Activated gamma-delta T cell treated with Interleukin-2 at 50 U/mL for 16 hours (primary cell): ENCODE measurements at places on chromosomes 6 and 20.

GRCh38 chr20:22904386-22904785, 130.7 kb upstream of the SSTR4 start:
- DNase-seq = no peak

DNA sequence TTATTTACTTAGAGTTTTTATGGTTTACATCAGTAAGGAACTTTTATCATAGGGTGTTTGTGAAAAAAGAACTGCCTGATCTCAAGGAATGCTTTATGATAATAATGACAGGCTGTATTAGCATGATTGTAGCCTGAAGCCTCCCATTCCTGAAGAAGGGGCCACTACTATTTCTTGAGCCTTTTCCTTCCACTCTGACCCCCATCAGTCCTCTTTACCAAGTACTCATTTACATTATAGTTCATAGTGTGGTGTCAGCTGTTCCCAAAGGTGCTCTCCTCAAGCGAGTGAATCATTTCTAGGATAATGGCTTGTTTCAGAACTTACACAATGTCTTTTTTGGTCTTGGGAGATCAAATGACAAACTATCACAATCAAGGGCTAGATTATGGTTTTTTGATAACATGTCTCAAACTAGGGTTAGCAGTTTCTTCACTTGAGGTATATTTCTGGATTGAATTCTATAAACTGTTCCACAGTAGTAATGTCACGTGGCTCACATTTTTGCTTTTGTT, 283.6 kb downstream of the CDKAL1 start:
- no peak for DNase-seq

DNA sequence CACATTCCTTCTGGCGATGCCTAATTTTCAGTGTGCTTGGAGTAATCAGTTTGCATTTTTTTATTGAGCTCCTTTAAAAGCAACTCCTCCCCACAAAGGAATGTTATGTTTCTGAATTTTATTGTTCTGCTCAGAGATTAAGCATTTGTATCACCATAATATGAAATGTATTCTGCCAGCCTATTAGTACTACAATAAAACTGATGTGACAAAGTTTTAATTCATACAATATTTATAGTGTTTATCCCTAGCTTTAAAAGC, 236.9 kb upstream of the ASCC3 start:
- DNase-seq = no peak

- no peak for DNase-seq
Observed at GRCh38 chr20:3900187-3900604, 11.0 kb downstream of the PANK2 start.

GRCh38 chr6:5486214-5486613, 224.9 kb downstream of the FARS2 start:
- no peak for DNase-seq

GRCh38 chr6:108733706-108734265, 114.4 kb upstream of the ARMC2 start:
- no peak for DNase-seq

DNA sequence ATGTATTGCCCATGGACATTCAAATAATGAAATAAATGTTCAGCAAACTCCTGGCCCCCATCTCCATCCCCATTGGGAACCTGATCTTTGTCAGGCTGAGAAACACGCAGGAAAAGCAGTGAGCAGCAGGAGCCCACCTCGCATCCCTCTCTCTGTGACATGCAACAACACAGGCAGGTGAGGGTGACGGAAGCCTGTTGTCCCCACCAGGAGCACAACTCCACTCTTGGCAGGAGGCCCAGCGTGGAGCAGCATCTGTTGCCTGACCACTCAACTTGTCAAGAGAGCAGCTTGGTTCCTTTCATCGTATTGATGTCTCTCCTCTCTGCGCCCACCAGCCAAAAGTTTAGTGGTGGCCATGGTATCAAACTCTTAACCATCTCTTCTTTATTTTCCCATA, 586.9 kb upstream of the ARID1B start:
- no peak for DNase-seq

- no peak for DNase-seq
Observed at GRCh38 chr20:52179331-52180179, 12.0 kb downstream of the ZFP64 start.

GRCh38 chr20:51442602-51443001, 99.9 kb downstream of the NFATC2 start:
- no peak for DNase-seq

DNA sequence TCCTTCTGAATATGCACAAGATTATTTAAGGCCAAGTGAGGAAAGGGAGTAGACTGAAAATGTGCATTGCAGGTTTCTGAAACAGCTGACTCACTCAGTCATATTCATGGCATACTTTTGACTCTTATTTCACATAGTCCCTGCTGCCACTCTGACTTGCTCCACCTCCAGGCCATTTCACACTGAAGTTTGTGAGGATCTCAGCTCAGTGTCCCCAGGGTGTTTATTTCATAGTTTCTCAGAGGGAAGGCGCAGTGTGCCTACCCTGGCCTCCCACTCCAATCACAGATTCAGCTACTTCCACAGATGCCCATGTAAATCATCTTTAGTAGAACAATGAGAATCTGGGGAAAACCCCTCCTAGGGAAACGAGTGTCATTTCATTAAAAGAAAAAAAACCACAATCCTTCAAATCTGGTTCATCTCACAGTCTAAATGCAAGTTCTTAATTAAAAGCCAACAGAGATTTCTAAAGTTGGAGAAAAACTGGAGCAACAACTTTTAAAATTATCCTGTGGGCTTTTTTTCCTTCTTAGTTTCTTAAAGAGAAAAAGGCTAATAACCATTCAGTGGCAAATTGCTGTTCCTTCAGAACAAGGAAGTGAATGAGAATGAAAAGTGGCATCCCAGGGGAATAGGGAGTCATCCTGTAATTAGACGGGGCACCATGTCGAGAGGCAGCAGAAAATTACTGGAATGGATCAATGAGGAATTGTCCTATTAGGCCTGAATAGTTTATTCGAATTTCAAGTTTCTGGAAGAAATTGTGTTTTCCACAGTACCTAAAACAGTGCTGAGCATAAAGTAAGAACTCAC, 133.6 kb downstream of the TFAP2B start:
- DNase-seq = no peak

GRCh38 chr20:13423472-13424173, 202.5 kb downstream of the ISM1 start:
- no peak for DNase-seq

DNA sequence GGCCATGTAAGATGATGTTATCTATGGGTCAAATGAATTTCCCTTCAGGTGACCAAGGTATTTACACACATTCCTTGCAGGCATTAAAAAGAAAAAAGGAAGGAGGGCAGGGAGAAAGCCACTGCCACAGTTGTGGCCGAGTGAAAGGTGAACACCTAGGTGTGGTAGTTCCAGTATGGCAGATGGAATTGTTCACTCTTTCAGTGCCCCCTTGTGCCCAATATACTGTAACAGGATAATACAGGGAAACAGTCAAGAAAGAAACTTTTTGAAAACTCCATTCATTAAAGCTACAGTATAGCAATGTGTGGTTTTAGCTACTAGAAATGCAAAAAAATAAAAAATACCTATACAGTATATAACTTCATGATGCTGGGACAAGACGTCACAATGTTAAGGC, 52.1 kb downstream of the BMP2 start:
- no peak for DNase-seq

GRCh38 chr20:3423126-3423525, 15.7 kb upstream of the DNAAF9 start:
- no peak for DNase-seq

DNA sequence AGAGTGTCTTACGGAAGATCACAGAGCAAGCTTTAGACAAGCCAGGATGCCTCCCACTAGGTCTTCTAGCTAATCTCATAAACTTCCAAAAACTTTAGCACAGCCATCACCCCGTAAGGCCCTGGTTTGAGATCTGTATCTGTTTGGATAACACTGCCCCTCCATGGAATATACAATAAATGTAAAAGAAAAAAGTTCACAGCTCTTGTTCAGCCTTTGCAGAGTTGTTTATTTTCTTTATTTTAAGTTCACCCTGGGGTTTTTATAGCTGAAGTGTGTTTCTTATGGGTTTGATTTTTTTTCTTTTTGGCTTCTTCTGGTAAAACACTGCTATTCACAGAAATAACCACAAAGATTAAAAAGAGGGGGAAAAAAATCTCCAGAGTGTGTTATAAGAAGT, 125.6 kb downstream of the EYA2 start:
- no peak for DNase-seq

DNA sequence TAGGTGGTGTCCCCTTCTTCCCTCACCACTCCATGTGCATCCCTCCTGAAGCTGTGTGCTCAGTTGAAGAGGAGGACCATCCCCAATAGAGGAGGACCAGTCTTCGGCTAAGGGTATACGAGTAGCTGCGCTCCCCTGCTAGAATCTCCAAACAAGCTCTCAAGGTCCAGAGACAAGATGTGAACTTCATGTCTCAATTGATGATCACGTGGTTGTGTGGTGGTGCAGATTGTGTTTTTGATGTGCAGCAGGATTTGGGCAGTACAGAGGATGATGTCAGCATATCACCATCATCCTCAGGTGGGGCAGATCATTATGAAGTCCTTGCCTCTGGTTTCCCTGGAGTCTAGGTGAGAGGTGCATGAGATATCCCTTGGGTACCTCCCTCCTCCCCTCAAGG, 20.0 kb upstream of the DDR1 start:
- no peak for DNase-seq

- DNase-seq = no peak
Observed at GRCh38 chr20:48282591-48283228, 497.4 kb upstream of the SULF2 start.

GRCh38 chr6:85368631-85369030, 81.3 kb upstream of the NT5E start:
- DNase-seq = no peak

DNA sequence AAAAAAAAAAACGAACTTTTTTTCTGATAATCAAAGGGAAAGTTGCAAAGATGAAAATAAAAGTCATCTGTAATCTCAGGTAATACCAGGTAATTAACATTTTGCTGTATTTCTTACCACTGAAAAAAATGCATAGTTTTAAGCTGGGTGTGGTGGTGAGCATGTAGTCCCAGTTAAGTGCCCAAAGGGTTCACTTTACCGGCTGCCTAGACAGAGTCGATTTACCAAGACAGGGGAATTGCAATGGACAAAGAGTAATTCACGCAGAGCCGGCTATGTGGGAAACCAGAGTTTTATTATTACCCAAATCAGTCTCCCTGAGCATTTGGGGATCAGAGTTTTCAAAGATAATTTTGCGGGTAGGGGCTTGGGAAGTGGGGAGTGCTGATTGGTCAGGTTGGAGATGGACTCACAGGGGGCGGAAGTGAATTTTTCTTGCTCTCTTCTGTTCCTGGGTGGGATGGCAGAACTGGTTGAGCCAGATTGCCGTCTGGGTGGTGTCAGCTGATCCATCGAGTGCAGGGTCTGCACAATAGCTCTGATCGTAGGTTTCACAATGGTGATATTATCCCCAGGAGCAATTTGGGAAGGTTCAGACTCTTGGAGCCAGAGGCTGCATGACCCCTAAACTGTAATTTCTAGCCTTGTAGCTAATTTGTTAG, 51.9 kb downstream of the RPF2 start:
- DNase-seq = no peak

DNA sequence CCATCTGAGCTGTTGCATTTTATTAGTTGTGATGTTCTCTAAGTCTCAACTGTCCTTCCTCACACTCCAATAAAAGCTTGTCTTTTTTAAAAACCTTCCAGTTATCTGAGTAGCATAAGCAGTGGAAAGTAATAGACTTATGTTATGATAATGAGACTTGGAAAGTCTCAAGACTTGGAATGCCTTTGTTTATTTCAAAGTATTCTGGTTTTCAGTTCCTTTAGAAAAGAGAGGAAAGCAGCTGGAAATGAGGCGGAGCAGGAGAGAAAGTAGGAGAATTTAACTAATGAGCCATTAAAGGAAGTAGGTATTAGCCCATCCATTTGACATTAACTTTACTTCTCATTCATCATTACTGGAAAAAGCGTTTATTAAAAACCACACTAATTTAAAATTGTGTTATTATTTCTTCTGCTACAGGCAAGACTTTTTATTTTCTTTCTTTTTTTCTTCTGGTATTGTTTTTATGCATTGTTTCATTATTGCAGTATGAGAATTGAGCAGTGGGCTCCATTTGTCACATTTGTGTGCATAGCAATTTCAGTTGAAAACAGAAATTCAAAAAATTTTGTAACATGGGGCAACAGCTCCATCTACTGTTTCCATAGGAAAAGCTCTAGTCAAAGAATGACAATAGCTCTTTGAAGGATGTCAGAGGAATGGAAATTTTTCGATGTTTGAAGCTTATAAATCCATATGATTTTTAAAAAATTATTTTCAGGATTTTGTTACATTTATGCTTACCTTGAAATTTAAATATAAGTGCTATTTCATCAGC, 194.8 kb downstream of the COL9A1 start:
- no peak for DNase-seq

DNA sequence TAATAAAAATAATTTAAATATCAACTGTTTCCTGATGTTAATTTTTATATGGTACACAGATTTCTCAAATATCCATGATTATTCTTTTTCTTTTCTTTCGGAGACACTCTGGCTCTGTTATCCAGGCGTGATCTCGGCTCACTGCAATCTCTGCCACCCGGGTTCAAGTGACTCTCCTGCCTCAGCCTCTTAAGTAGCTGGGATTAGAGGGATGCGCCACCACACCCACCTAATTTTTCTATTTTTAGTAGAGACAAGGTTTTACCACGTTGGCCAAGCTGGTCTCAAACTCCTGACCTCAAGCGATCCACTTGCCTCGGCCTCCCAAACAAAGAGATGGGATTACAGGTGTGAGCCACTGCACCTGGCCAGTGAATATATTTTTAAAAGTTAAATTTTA, 20.5 kb downstream of the ROMO1 start:
- DNase-seq = no peak

- no peak for DNase-seq
Observed at GRCh38 chr20:11935212-11936154, 17.8 kb downstream of the BTBD3 start.

GRCh38 chr6:57262488-57262887, 40.4 kb upstream of the RAB23 start:
- DNase-seq = no peak

GRCh38 chr20:53061192-53062108, 89.3 kb downstream of the TSHZ2 start:
- DNase-seq = no peak

- no peak for DNase-seq
Observed at GRCh38 chr20:34768096-34768495, 57.4 kb downstream of the NCOA6 start.

- DNase-seq = no peak
Observed at GRCh38 chr20:43983359-43983758, 68.7 kb downstream of the TOX2 start.

DNA sequence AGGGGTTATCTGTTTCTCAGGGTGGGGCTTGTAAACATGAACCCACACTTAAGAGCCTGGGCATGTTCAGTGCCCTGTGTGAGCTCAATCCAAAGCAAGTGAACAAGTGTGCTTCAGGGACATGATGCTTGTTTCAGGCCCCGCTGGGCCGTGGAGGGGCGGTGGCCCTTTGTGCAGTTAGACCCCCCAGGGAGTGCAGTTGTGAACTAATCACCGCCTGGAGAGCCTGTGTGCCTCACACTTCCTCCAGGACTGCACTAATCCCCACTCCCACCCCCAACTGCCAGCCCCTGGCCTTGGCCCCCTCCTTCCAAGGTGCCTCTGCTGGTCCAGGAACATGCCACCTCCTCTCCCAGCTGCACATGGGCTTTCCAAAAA, 58.1 kb downstream of the RREB1 start:
- DNase-seq = no peak

- no peak for DNase-seq
Observed at GRCh38 chr6:107625264-107625663, 135.3 kb downstream of the SOBP start.

GRCh38 chr20:44117296-44118184, 69.4 kb downstream of the JPH2 start:
- DNase-seq = no peak

GRCh38 chr6:162178666-162179065, 548.9 kb downstream of the PRKN start:
- no peak for DNase-seq
